Tibial nerve (tissue), 4 donors: ENCODE measurements at places on chromosomes 16 and 17.
A peak's percentile ranks its signal among the peaks of the same experiment; 100 is the strongest.

GRCh38 chr16:70302745-70303144 lies 3.8 kb downstream of the DDX19B start:
- no peak for DNase-seq
- H3K4me3 ChIP-seq, result no peak overlapping the region
- no peaks in the 10 kb centered on the region for H3K27me3 ChIP-seq
- peaks cover 40% of the 10 kb centered on the region for H3K36me3 ChIP-seq
- peaks cover 5% of the 10 kb centered on the region for H3K4me1 ChIP-seq

DNA sequence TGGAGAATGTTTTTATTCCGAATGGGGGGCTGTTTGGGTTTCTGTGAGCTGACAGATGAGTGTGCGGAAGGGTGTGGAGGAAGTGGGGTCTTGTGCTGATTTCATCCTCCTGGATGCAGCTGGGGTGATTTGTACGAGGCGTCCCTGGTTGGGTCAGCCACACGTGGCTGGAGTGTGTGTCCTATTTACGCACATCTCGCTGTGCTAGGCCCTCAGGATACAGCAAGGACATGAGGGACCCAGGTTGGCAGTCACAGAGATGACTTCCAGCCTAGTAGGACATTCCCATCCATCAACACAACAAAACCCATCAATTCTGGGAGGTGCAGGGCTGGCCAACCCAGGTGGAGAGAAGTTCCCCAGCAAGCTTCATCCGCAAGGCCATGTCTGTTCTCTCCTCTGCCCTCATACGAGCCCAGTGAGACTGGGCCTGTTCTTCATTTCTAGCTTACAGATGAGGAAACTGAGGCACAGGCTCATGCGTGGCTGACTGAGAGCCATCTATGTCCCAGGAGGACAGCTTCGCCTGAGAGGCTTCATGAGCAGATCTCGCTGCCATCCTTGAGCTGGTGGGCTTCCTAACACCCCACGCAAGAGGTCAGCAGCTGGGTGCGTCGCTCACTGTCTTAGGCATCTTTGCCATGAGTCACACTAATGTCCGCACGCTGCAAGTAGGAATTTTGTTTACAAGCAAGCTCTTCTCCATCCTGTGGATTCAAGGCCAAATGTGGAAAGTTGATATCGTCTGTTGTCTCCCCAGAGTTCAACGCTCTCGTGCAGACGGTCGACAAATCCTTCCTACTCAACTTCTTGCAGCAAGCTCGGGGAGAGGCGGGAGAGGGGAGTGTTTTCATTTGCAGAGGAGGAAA lies 24.4 kb downstream of the IRF8 start:
- H3K4me3 ChIP-seq, result no peak overlapping the region
- peaks cover 19% of the 10 kb centered on the region for H3K4me1 ChIP-seq
- DNase-seq, result peak; percentile 32
- no peak overlapping the region for H3K27ac ChIP-seq
- H3K27me3 ChIP-seq, result no peaks in the 10 kb centered on the region

DNA sequence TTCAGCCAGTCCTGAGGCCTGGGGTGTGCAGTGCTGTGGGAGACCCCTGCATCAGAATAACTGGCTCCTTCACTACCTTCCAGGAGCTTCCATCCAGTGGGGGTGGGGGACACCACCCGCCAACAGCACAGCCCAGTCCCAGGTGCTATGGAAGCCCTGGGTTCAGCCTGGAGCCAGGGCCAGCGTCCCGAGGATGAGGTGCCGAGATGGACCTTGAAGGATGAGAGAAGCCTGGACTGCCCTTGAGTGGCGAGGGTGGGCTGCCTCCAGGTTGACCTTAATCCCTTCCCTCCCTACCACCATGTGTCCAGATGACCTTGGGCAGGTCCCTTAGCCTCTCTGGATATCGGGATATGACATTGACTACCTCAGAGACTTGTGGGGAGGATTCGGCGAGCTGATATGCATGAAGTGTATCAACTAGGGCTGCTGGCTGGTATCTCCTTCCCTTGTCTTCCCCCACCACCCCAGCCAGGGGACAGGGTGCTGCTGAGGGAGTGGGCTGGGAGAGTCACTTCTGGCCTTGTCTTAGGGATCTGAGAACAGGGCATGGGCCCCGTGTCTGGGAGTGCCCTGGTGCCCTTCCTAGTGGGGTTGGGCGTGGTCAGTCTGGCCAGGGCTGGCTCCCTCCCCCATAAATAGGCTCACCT lies 14.2 kb upstream of the LASP1NB start:
- H3K36me3 ChIP-seq, result peaks cover 70% of the 10 kb centered on the region
- peaks cover 26% of the 10 kb centered on the region for H3K4me1 ChIP-seq
- H3K4me3 ChIP-seq, result no peak overlapping the region
- no peak for DNase-seq
- no peaks in the 10 kb centered on the region for H3K27me3 ChIP-seq

- no peaks in the 10 kb centered on the region for H3K4me1 ChIP-seq
- no peaks in the 10 kb centered on the region for H3K27me3 ChIP-seq
- no peak overlapping the region for H3K27ac ChIP-seq
These were observed 23.6 kb downstream of the NTN1 start for GRCh38 chr17:9044772-9045463.

GRCh38 chr16:54620197-54620596 lies 310.5 kb upstream of the IRX5 start:
- no peak overlapping the region for H3K27ac ChIP-seq
- no peak for DNase-seq
- H3K36me3 ChIP-seq, result no peaks in the 10 kb centered on the region
- no peak overlapping the region for H3K4me3 ChIP-seq
- H3K4me1 ChIP-seq, result no peaks in the 10 kb centered on the region

DNA sequence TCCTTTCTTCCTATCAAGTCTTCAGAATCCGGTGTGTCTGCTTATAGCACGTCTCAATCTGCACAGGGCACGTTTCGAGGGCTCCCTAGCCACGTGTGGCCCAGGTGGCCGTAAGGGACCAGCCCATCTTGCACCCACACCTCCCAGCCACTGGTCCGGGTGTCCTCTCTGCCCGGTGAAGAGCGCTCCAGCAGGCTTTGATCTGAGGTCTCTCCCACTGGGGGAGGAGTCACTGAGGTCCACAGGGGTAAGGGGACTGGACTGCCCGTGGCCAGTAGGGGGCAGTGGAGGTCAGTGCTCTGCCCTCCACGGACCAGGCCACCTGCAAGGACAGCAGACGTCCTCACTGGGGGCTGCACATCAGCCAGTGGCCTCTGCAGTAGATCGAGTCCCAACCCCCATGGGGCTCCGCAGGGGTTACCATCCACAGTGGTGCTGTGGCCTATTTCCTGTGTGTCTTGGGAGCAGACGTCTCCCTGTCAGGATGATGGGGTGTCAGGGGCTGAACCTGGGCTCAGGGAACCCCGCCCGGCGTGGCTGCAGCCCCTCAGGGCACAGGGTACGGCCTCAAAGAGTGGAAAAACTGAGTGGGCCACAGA lies 204.1 kb upstream of the CIBAR2 start:
- DNase-seq, result no peak

- H3K27me3 ChIP-seq, result no peaks in the 10 kb centered on the region
- no peaks in the 10 kb centered on the region for H3K36me3 ChIP-seq
- DNase-seq, result no peak
- H3K4me3 ChIP-seq, result no peak overlapping the region
- H3K27ac ChIP-seq, result no peak overlapping the region
These were observed 92.9 kb downstream of the RGS9 start for GRCh38 chr17:65230040-65230439.

DNA sequence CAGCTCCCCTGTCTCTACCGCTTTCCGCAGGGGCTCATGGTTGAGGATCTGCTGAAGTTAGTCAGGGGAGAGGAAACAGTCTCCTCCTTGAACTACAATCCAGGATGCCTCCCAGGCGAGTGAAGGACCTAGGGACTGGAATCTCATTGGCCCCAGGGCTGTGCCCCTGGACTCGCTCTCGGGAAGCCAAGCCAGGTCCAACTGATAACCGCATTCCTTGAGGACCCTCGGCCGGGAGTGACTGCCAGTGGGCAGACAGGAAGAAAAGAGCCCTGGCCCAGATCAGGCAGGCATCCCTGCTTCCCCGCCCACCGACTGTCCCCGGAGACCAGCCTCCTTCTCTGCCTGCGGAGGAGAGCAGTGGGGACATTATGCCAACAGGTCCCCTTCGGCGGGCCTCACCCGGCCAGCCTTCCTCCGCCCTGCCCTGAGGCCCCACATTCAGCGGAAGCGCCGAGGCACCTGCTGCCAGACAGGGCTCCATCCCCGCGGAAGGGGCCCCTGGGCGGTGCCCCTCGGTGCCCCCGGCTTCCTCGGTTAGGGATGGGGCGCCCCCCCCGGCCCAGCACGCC lies 776 bp downstream of the LRRC75A start:
- no peak for DNase-seq
- H3K27me3 ChIP-seq, result no peaks in the 10 kb centered on the region
- no peaks in the 10 kb centered on the region for H3K36me3 ChIP-seq
- peaks cover 24% of the 10 kb centered on the region for H3K4me1 ChIP-seq
- H3K27ac ChIP-seq, result no peak overlapping the region

- no peak overlapping the region for H3K4me3 ChIP-seq
- no peak overlapping the region for H3K27ac ChIP-seq
- H3K27me3 ChIP-seq, result no peaks in the 10 kb centered on the region
- H3K4me1 ChIP-seq, result no peaks in the 10 kb centered on the region
- peak; percentile 54 for DNase-seq
- no peaks in the 10 kb centered on the region for H3K36me3 ChIP-seq
These were observed 23.5 kb upstream of the SIAH1 start for GRCh38 chr16:48408688-48409087.

GRCh38 chr16:87822108-87822970 lies 47.0 kb downstream of the SLC7A5 start:
- DNase-seq, result no peak
- no peaks in the 10 kb centered on the region for H3K36me3 ChIP-seq
- H3K27ac ChIP-seq, result no peak overlapping the region
- no peak overlapping the region for H3K4me3 ChIP-seq

GRCh38 chr16:27960619-27961295 lies 102.8 kb downstream of the GSG1L start:
- DNase-seq, result no peak
- no peak overlapping the region for H3K4me3 ChIP-seq
- no peaks in the 10 kb centered on the region for H3K27me3 ChIP-seq
- H3K36me3 ChIP-seq, result no peaks in the 10 kb centered on the region
- no peaks in the 10 kb centered on the region for H3K4me1 ChIP-seq

GRCh38 chr16:50038756-50039529 lies 13.9 kb downstream of the CNEP1R1 start:
- no peaks in the 10 kb centered on the region for H3K36me3 ChIP-seq
- DNase-seq, result no peak
- no peaks in the 10 kb centered on the region for H3K27me3 ChIP-seq
- no peaks in the 10 kb centered on the region for H3K4me1 ChIP-seq
- H3K27ac ChIP-seq, result peak overlapping the region; percentile 17
- H3K4me3 ChIP-seq, result no peak overlapping the region

GRCh38 chr17:68403122-68403521 lies 54.2 kb downstream of the WIPI1 start:
- H3K4me1 ChIP-seq, result peaks cover 13% of the 10 kb centered on the region
- H3K27me3 ChIP-seq, result no peaks in the 10 kb centered on the region
- DNase-seq, result no peak
- H3K27ac ChIP-seq, result no peak overlapping the region

GRCh38 chr17:82854226-82854625 lies 14.4 kb upstream of the ZNF750 start:
- H3K36me3 ChIP-seq, result no peaks in the 10 kb centered on the region
- H3K4me1 ChIP-seq, result peaks cover under 1% of the 10 kb centered on the region
- no peaks in the 10 kb centered on the region for H3K27me3 ChIP-seq
- DNase-seq, result no peak

- no peak overlapping the region for H3K4me3 ChIP-seq
- H3K4me1 ChIP-seq, result peaks cover 77% of the 10 kb centered on the region
- no peak for DNase-seq
- no peaks in the 10 kb centered on the region for H3K27me3 ChIP-seq
- no peaks in the 10 kb centered on the region for H3K36me3 ChIP-seq
These were observed 27.1 kb upstream of the LASP1NB start for GRCh38 chr17:38898291-38898679.

DNA sequence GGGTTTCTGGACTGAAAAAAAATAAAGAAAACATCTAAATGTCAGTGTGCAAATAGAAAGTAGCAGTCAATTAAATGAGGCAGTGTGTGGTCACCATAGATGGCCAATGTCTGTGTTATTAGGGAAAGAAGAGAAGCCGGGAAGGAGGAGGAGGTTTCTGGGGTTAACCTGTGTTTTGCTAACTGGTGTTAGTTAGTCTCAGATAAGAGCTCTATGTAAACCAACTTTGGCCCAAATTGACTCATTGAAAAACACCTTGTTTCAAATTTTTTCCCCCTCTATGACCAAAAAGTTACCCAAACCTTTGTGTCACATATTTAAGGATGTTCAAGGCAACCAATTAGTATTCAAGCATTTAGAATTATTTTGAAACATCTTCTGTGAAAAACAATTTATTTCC lies 530.9 kb downstream of the MAF start:
- no peak for DNase-seq
- H3K4me3 ChIP-seq, result no peak overlapping the region
- H3K27ac ChIP-seq, result peak overlapping the region; percentile 23
- H3K27me3 ChIP-seq, result no peaks in the 10 kb centered on the region
- H3K36me3 ChIP-seq, result no peaks in the 10 kb centered on the region

DNA sequence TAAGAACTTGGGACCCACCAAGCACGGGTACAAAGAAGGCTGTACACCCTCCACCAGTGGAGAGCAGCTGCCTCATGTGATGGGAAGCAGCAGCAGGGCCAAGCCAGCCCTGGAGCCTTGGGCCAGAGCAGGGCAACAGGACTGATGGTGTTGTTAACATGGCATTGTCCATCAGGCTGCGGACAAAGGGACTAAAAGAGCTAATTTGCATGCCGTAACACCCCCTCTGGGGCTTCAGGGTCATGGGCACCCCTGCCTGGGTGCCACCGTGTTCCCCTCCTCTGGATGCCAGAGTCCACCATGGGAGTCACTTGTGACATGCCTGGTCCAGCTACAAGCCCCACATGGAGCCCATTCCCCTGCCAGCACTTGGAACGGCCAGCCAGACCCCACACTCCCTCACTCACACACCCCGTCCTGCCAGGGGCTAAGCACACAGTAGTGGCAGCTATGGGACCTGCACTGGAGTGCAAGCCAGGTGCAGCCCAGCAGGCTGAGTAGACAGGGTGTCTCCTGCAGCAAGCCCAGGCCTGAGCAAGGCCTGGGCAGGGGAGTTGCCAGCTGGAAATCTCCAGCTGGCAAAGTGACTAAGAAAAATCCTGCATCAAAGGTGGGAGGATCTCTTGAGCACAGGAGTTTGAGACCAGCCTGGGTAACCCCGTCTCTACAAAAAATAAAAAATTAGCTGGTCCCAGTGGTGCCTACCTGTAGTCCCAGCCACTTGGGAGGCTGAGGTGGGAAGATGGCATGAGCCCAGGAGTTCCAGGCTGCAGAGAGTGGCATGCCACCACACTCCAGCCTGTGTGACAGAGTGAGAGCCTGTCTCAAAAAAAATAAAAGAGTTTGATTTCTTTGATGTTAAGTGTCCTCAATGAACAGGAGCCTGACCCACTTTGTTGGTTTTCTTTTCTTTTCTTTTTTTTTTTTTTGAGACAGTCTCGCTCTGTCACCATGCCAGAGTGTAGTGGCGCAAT lies 33.7 kb downstream of the NOL11 start:
- no peaks in the 10 kb centered on the region for H3K4me1 ChIP-seq
- no peaks in the 10 kb centered on the region for H3K36me3 ChIP-seq
- H3K27ac ChIP-seq, result no peak overlapping the region
- H3K27me3 ChIP-seq, result no peaks in the 10 kb centered on the region
